Activated CD8-positive, alpha-beta memory T cell treated with anti-CD3 and anti-CD28 coated beads, Interleukin-2, amount 50 U/mL, for 48 hours (primary cell): ENCODE measurements at places on chromosomes 7 and 10.

GRCh38 chr10:2985729-2986232 lies 81.6 kb upstream of the PFKP start:
- no peak for DNase-seq

GRCh38 chr10:128779416-128779815 lies 653.2 kb upstream of the MKI67 start:
- DNase-seq, result no peak

DNA sequence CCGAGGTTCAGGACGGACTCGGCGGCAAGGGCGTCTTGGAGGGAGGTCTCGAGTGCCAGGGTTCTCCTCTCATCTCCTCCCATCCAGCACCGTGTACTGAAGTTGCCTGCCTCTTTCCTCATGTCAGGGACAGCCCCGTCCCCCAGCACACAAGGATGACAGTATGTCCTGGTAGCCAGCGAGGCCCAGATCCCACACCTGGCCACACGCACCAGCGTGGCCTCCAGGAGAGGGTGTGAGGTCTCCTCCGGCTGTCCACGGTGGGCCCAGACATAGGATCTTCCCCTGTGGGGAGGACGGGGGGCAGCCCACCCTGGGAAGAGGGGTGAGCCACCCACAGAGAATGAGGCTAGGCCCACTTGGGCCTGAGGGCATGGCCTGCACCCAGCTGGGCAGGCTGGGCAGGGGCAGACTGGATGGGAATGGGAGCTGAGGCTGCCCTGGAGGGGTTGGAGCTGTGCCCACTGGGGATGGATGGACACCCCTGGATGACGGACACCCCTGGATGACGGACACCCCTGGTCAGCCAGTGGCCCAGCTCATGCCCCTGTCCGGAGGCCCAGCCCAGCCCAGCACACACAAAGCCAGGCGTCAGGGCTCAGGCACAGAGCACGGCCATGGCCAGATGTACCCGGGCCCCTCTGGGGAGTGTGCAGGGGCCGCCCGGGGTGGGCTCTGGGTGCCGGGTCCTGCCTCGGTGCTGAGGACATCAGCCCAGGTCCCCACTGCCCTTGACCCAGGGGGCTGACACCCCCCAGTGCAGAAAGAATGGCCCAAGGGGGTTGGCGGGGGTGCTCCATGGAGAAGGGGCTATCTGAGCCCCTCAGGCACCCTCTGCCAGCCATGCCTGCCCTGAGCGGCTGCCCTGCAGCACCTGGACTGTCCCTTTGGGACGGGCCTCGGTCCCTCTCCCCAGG lies 30.9 kb upstream of the CFAP46 start:
- DNase-seq, result no peak

- peak; percentile 92 for DNase-seq
Measured at GRCh38 chr7:101077303-101078086, 7.8 kb upstream of the TRIM56 start.

GRCh38 chr7:91266067-91266688 lies 1.9 kb downstream of the FZD1 start:
- DNase-seq, result no peak

- DNase-seq, result no peak
Measured at GRCh38 chr10:61842755-61843497, 58.6 kb upstream of the ARID5B start.

DNA sequence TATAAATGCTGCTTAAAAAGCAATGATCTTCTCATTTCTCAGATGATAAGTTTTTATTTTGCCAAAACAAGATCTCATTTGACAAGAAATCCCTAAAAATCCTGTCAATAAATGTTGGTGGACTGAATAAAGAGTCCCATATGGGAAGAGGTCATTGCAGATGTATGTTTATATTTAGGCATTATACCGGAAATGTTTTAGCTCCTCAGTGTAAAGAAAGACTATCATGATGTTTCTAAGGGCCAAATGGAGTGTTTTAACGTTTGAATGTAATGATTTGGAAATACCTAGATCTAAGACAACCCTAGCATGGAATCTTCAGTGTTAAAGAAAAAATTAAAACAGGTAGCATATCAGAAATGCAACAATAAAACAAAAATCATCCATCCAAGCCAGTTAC lies 457.8 kb upstream of the NFE2L3 start:
- no peak for DNase-seq

- no peak for DNase-seq
Measured at GRCh38 chr10:36283827-36284226, 641.7 kb upstream of the FZD8 start.

GRCh38 chr10:58660575-58661255 lies 148.0 kb downstream of the BICC1 start:
- no peak for DNase-seq

DNA sequence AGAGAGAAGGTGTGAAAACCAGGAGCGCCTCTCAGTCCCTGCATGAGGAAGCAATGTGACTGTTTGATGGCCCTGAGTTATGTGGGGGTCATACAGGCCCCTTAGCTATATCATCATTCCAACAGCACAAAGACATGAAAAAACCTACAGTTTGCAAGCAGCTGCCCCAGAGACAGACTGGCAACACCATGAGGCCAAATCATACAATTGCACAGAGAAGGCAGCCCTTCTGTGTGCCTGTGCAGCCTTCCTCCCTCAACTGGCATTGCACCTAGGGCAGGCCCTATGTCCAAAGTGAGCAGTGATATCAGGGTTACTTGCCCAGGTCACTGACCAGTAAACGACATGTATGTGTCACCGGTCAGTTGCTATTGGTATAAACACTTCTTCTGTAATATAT lies 41.6 kb downstream of the GPRIN2 start:
- no peak for DNase-seq

GRCh38 chr7:120169996-120170783 lies 102.8 kb upstream of the KCND2 start:
- no peak for DNase-seq

DNA sequence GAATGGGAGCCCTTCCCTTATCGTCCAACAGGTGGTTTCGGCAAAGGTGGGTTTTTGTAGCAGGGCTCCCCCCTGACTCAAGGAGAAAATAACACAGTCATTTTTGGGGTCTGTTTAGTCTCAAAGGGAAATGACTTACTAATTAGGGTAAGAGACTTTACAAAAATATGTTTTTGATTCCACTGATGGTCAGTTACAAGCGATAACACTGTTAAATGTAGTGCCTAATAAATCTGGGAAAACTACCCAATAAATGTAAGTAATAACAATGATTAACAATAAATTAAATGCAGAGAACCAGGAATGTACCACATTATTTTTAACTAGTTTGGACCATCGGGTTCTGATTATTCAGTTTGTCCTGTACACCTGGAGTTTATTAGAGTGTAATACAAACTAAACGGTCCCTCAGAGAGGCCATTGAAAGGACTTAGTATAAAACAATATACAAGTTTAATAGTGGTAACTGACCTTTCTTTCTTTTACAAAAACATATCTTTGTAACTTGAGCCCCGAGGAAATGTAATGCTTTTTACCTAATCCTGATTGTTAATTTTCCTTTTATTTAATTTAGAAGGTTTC lies 216.2 kb upstream of the HABP2 start:
- no peak for DNase-seq

DNA sequence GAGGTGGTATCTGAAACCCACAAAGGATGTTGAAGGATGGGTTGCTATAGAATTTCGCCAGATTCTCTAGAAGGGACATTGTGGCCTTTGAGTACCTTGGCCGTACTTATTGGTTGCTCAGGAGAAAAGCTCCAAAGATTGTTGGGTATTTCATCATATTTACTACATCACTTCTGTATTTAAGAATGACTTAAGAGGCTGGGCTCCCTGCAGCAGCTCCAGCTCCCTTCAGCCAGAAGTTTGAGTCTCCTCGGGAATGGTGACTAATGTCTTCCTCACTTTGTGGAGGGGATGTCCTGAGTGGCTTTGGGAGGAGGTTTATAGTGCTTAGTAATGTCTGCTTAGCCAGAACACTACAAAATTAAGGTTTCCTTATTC lies 18.1 kb downstream of the MINDY4 start:
- no peak for DNase-seq

DNA sequence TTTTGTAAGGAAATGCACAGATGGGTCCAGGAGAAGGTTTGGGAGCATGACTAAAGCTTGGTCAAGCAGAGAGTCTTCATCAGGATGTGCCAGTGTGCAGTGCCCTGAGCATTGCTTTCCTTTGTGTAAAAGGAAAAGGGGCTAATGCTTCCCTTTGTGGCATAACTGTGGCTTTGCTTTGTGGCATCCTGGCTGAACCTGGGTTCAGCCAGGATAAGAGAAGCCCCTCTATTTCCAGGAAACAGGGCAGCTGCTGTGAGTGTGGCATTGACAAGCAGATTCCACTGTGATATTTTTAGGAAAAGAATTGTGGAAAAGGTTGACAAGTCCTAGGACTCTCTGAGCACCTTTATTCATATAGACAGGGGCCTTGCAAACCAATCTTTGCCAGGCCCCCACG lies 193.4 kb upstream of the CXCL12 start:
- no peak for DNase-seq

DNA sequence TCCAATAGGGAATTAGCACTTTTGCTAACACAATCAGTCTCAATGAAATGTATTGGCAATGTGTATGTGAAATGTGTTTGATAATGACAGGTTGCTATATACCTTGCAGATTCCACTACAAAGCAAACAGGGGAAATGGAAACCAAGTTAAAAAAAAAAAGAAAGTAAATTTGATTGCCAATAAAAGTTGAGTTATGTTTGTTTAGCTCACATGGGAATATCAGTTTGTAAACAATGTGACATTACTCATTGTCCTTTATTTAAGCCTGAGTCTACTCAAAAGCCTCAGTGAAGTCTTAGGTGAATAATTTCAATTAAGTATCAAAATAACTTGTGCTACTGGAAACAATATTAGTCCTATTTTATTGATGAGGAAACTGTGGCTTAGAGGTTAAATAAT lies 285.2 kb downstream of the CACNA2D1 start:
- DNase-seq, result no peak

- DNase-seq, result no peak
Measured at GRCh38 chr7:90563286-90563685, 32.8 kb upstream of the CDK14 start.

- DNase-seq, result no peak
Measured at GRCh38 chr10:50619882-50620281, 3.9 kb downstream of the SGMS1 start.

GRCh38 chr7:1413936-1414639 lies 45.2 kb downstream of the MICALL2 start:
- DNase-seq, result no peak

- DNase-seq, result no peak
Measured at GRCh38 chr7:159086301-159086925, 58.3 kb downstream of the VIPR2 start.

- DNase-seq, result no peak
Measured at GRCh38 chr7:12287901-12288300, 76.8 kb downstream of the TMEM106B start.

DNA sequence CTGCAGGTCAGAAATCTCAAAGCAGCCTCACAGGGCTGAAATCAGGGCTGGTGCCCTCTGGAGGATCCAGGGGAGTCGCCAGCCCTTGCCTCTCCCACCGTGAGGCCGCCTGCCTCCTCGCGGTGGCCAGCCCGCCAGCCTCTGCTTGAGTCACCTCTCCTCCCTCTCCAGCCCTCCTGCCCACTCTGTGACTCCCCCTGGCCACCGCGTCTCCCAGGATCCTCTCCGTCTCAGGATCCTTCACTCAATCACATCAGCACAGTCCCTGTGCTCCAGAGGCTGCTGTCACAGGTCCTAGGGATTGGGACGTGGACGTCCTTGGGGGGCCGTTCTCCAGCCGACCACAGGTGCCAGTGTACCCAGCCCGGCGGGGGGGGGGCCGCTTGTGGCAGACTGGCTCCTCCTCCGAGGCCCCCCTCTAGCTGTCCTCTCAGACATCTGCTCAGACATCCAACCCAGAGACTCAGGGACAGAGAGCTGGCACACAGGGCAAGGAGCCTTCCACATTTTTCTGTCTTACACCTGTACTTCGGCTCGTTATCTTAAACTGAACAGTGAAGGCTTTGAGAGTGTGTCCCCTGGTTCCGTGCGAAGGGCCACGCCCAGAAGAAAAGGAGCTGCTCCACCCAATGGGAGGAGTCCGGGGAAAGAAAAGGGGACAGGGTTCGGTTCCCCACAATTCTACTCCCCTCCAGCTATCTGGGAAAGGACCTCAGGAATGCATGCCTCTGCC lies 9.4 kb upstream of the PPP2R2D start:
- DNase-seq, result no peak

GRCh38 chr10:623477-624311 lies 65.8 kb downstream of the DIP2C start:
- no peak for DNase-seq

GRCh38 chr10:62732841-62733653 lies 71.5 kb upstream of the ADO start:
- DNase-seq, result peak; percentile 67

- no peak for DNase-seq
Measured at GRCh38 chr7:28630350-28630749, 218.0 kb downstream of the CREB5 start.

- no peak for DNase-seq
Measured at GRCh38 chr10:45302573-45302972, 12.8 kb downstream of the OR13A1 start.

- DNase-seq, result peak; percentile 32
Measured at GRCh38 chr10:5497948-5498730, 1.2 kb downstream of the CALML5 start.

DNA sequence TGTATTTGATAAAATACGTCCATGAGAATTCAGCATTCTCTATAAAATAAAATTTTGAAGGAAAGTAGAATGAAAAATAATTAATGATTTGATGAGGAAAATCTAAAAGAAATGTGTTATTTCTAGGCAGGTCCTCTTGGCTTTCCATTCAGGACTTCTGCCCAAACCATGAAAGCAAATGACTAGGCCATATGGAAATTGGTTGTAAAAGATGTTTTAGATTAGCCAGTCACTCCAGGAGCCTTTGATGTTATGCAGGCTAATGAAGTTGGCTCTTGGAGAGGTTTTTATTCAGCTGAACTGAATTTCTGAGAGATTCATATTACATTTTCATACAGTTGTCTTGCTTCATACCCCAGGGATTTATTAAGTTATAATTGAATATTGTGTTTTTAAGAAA lies 452.8 kb downstream of the SDK1 start:
- no peak for DNase-seq
